Activated T-cell treated with anti-CD3 and anti-CD28 coated beads for 4 hours (primary cell): ENCODE measurements at places on chromosomes 6 and 20.

- DNase-seq = no peak
Observed at GRCh38 chr6:7148100-7148822, 40.5 kb downstream of the RREB1 start.

- no peak for DNase-seq
Observed at GRCh38 chr6:125252891-125253290, 48.9 kb downstream of the HDDC2 start.

DNA sequence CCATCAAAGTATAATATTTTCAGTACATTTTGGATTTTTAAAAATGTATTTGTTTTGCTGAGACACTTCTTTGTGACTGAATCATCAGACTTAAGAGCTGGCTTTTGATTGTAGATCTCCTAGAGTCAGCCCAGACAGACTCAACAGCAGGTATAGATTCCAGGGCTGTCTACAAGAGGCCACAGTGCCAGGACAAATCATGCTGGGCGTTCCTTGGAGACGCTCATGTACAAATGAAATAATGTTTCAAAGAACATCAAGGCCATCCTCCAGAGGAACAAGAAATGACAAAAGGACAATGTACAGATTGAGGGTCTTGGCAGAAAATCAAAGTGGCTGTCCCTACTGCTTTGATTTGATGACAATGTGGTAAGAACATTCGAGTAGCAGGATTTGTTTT is 369.3 kb downstream of the GRIK2 start:
- no peak for DNase-seq

- DNase-seq = no peak
Observed at GRCh38 chr6:75498862-75499261, 5.3 kb upstream of the FILIP1 start.

- DNase-seq = no peak
Observed at GRCh38 chr6:114934079-114934478, 591.3 kb upstream of the HS3ST5 start.

- no peak for DNase-seq
Observed at GRCh38 chr6:5046430-5046829, 38.7 kb upstream of the PPP1R3G start.

- no peak for DNase-seq
Observed at GRCh38 chr6:7100072-7100752, 7.5 kb upstream of the RREB1 start.

DNA sequence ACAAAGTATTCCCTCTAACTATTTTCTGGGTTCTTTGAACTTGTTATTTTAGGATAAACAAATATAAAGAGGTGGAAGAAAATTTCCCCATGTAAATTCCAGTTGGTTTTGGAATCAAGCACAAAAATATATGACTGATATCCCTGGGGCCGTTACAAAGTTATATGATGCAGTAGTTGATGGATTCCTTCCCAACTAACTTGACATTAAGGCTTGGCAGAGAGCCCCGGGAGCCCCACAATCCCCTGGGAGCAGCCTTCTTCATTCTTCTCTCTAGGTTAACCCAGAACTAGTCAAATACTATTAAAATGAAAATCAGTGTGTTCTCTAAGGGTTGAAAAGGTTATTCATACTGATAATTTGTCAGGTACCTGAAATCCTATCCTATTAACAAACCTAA is 508.9 kb upstream of the SOX4 start:
- no peak for DNase-seq

- peak; percentile 22 for DNase-seq
Observed at GRCh38 chr6:119077643-119078375, 655 bp downstream of the FAM184A start.

DNA sequence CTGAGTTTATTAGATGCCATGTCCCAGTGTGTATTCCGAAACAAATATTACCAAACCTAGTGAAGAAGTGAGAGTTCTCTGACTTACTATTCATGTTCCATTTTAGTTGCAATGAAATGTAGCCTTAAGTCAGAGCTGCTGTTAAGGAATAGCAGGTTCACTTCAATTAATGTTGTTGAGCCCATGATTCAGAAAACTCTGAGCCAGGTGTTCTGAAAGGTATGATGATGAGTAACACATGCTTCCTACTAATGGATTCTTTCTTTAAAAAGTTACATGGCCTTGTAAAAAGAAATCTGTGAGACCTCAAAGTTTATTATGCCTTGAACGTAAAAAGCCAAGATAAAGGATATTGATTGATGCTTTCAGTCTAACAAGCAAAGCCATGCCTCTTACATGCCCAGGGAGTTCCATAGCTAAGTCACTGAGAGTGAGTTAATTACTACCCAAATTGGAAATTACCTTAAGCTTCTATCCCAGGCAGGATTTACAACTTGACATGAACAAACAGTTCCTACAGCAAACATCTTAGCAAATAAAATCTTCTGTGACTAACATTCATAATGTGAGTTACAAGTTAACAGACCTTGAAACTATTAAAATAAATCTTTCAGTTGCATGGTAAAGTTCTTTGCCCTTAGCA is 122.9 kb downstream of the AKAP7 start:
- DNase-seq = no peak

GRCh38 chr6:17392978-17393891 is at the start of gene CAP2:
TSS of gene CAP2 (plus strand) at chr6:17393595. CDS start at chr6:17421556, 27,961 bp downstream.
- DNase-seq = no peak

DNA sequence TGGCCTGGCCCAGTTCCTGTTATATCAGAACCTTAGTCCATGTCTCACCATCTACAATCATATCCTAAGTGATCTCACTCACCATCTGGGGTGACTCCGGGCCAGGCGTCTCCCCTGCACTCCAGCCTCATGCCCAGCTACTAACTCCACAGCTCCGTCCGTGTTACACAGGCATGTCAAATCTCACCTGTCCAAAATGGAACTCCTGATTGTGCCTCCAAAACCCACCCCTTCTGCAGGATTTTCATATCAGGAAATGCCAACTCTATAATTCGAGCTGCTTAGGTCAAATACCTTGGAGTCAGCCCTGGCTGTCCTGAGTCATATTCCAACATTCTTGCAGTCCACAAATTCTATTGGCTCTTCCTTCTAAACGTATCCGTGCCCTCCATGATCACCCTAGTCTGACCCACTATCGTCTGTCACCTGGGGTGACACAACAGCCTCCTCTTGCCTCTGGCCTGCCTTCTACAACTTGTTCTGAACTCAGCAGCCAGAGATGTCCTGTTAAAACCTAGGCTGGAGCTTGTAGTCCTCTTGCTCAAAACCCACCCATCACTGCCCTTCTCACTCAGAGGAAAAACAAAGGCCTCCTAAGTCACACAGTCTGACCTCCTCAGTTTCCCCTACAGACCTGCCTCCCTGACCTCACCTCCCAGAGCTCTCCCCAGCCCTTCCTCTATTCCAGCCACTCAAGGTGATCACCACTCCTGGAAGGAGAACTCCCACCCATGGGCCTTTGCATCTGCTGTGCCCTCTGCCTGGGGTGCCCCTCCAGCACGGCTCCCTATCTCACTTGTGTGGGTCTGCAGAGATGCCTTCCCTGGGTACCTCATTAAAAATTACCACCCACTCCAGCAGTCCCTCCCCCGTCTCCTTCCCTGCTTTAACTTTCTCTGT is 85.3 kb upstream of the SIRPA start:
- no peak for DNase-seq

- DNase-seq = peak; percentile 49
Observed at GRCh38 chr6:167706313-167707109, 120.2 kb upstream of the AFDN start.

GRCh38 chr20:29427201-29428060 is 1830.0 kb upstream of the DEFB115 start:
- DNase-seq = no peak

DNA sequence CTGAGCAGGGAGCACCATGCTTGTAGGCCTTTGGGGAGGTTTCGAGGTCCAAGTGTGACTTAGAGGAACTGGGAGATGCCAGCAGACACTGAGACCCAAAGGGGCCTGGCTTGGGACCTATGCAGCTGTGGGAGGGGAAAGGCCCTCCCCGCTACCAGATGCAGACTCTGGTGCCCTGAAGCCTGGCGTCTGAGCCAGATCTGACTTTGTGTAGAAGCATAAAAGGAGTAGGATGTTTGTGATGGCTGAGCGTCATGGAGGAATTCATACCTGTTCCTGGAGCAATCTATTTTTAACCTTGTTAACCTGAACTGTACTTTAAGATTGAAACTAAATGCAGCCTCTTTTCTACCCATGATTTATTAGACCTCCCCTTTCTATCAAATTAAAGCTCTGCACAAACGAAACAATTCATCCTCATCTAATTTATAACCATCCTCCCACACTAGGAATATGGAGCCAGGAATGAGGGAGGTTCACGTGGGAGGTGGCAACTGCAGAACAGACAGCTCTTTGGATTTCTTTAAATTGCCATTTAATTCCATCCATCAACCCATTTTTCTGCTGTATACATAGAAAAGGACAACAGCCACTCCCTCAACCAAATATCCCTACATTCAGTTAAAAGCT is 172.6 kb upstream of the AGPAT4 start:
- no peak for DNase-seq

GRCh38 chr6:40947876-40948526 is 91.0 kb downstream of the UNC5CL start:
- DNase-seq = no peak

GRCh38 chr20:16551607-16552006 is 21.6 kb downstream of the KIF16B start:
- DNase-seq = no peak

GRCh38 chr6:97322811-97323210 is 39.8 kb upstream of the MMS22L start:
- no peak for DNase-seq

GRCh38 chr6:122669868-122670267 is 59.7 kb downstream of the PKIB start:
- DNase-seq = no peak

DNA sequence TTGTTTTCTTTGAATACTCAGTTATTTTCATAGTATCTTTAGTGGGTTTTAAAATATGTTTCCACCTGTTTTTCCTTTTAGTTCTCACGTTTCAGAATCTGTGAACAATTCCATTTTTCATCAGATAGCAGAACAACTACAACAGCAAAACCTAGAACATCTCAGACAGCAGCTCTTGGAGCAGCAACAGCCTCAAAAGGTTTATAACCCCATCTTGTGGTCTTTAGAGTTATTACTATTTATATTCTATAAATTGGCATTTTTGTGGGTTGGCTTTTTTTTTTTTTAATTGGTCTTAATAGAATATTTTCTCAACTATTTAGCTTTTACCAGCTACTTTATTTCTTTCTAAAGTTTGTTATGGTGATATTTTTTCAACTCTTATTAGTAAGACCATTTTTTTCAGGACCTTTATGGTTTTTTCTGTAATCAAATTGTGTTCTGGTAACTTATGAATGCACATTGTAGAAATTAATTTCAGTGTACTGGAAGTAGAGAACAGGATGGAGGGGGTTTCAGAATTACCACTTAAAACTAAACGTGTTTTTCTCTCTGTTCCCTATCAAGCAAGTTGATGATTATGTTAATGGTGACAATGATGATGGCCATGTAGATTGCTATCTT is 72.2 kb downstream of the SCAF8 start:
- DNase-seq = no peak

DNA sequence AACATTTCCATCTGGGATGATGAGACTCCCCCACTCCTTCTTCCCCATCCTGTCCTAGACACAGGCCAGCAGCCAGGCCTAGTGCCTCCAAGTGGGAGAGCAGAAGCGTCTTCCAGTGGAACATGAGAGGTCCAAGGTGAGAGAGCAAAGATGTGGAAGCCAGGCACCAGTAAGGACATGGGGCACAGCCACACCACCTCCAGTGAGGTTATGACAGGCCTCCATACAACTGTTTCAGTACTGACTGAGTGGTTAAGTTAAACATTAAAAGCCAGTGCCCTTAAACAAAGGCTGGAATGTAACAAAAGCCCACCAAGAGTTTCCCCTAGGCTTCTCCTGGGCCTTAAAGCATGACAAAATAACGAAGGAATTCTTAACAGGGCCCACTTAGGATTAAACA is 5.3 kb downstream of the ZBTB24 start:
- DNase-seq = no peak

- DNase-seq = no peak
Observed at GRCh38 chr6:8829296-8829695, 394.0 kb upstream of the SLC35B3 start.

DNA sequence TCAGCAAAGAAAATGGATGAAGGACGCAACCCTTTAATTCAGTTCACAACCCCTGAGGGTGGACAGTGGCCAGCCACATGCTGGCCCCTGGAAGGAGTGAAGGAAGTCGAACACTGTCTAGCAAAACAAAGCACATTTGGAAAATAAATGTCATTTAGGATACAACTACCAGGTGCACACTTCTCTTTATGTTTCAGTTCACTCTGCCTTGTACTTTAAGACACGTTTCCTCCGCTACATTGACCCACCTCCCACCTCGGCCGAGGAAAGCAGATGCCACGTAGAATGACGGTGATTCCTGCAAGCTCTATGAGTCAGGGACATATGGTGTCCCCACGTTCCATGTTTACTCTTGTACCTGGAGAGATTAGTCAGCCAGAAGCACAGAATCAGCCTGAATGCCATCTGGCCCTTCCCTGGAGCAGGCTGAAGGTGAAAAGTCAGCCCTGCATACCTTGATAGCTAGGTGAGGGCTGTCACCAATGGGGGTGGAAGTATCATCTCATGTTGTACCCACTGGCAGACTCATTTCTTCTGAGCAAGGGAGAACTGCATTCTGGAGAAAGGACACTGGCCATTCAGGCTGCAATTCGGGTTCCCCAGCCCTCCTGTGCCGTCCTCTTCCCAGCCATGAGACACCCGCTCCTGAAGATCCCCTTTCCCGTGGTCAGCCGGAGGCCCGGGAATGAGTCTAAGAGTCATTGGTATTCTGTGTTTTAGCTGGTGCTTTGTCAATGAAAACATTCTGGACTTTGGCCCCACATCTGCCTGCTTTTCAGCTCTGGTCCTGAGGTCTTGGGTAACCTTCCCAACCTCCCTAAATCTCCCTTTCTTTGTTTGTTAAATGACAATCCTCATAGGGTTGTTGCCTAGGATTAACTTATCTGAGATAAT is 60.6 kb downstream of the FOXA2 start:
- no peak for DNase-seq

DNA sequence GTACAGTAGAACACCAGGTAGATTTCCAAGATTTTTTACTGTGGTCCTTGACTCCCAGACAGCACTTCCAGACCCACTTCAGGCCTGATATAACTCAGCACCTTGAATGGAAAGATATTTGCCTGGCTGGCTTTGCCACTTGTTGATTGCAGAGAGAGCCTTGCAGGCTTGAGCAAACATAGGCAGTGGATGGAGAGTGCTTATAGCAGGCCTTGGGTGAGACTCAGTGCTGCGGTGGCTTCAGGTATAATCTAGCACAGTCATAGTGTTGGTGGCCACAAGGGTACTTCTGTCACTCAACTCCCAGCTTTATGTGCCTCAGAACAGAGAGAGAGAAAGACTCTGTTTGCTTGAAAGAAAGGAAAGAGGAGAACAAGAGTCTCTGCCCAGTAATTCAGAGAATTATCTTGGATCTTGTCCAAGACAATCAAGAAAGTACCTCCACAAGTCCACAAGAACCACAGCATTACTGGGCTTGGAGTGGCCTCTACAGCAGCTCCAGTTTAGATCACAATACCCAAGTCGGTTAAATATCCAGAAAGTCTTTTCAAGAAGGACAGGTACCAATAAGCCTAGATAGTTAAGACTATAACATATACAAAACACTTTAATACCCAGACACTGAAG is 70.5 kb upstream of the FKBP1C start:
- DNase-seq = no peak
